ENCODE measurements at places on chromosomes 7 and 10. TPM values are rescaled to one million over a fixed set of nuclear protein-coding genes. Genes with fewer than 3 reads are reported as not detected.

CTNNA3 gene
- total RNA-seq, result 24.9 TPM

RET gene
- 4.4 TPM for total RNA-seq

GRCh38 chr7:66883716-66884115 lies 37.3 kb upstream of the TMEM248 start:
- no peak for DNase-seq

DNA sequence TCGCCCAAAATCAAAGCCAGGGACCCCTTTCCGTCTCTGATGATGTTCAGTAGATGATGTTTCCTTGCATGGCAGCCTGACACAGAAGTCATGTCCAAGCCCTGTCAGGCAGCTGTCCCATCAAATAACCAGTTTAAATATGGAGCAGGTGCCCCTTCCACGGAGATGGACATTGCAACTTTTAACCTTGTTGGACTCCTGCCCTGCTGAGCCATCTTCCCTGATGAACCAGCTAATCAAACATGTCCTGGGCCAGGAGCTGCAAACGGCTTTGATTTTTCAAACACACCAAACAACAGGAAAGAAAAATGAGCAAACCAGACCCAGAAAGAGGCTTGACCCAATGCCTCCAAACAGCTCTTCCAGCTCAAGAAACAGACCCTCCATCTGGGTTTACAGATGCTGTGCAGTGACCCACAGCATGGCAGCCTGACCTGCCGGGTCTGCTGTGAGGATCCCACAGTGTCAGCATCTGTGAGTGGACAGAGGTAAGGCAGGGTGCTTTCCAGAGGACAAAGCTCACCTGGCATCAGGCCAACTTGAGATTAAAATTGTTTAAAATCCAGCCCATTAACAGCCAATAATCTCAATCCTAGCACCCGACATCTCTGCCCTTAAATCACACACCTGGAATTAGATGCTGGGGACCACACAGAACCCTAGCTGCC lies 372.6 kb downstream of the GRID1 start:
- DNase-seq, result no peak

GRCh38 chr7:76395965-76396726 lies 13.4 kb downstream of the SSC4D start:
- no peak for DNase-seq

DNA sequence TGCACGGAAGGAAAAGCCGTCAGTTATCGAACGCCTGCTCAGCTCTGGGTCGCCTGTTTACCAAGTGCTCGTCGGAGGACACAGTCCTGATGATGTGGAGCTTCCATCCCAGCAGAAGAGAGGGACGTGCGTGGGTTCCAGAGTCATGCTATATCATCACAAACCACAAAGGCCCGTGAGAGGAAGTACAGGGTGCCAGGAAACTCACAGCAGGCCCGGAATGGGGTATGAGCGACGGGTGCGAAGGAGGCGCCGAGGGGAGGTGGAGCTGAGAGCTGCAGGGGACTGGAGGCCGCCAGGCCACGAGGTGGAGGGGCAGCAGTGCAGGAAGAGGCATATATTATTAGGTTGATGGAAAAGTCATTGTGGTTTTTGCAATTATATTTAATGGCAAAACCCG lies 102.5 kb downstream of the ACTR3B start:
- DNase-seq, result no peak

DNA sequence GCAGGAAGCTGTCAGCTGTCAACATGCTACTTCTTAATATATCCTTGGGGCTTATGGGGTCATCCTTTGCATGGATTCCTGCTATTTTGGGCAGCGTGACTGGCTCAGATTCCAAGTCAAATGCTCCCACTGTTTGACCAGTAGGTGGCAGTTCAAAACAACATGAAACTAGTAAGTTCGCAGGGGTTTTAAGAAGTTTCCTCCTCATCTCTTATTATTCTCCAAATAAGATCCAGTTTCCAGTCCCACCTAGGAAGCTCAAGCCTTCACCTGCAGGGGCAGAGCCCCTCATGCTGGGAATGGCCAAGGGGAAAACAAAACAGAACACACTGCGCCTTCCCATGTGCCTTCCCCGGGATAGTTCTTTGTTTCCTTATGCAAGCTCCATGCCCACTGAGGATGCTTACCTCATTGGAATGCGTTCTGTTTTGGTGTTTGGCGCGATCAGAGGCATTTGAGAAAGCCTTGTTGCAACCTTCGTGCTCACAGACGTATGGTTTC lies 259.8 kb downstream of the GLI3 start:
- DNase-seq, result peak; percentile 30
